NCI-H1417 treated with DMSO at 0.1 percent for 48 hours (cell line): ENCODE measurements at places on chromosomes 4 and X.

- no peak for DNase-seq
Measured at GRCh38 chr4:118918388-118918787, 29.7 kb downstream of the SYNPO2 start.

DNA sequence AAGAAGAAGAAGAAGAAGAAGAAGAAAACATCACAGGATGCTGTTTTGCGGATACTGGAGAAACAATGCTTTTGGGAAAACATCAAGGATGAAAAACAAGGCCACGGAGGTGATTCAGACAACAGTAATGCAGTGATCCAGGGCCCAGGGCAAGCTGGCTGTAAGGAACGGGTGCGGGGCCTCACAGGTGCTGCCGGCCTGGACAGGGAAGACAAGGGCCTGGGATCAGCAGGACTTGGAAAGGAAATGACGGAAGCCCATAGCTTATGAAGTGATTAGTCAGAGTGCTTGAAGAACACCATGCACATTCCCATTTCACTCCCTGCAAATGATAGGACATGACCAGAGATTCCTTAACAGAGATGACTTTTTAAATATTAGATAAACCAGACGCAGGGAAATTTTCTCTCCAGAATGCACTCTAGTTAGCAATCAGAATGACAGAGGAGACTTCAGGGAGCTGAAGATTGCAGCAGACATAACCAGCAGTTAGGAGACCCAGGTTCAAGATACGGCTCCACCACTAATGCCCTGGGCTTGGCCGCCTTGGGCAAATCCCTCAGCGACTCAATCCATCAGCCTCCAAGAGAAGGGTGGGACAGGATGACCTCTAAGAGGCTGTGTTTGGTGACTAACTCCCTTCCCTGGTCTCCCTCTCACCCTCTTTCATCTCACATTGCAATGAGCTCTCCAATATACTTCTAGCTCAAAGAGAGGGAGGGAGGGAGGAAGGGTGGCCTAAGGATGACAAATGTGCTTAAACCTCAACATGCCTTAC is 54.1 kb downstream of the APBB2 start:
- no peak for DNase-seq

GRCh38 chr4:84924434-84924833 is 42.1 kb downstream of the WDFY3 start:
- DNase-seq, result no peak

DNA sequence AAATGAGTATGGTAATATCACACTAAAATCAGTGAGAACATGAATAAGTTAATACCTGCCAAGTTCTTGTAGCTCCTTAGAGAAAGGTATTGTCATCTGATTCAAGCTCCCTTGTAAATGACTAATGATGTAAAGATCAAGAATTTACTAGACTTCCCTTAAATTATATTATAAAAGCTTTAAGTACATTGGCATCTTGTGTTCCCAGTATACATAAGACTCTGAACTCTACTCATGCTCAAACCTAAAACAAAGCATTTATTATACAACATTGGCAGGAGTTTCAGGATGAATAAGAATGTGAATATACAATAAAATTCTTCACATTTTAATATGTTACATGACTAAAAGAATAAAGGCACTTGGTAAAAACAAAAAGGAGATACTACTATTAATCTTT is 126.8 kb upstream of the UNC5C start:
- DNase-seq, result no peak

DNA sequence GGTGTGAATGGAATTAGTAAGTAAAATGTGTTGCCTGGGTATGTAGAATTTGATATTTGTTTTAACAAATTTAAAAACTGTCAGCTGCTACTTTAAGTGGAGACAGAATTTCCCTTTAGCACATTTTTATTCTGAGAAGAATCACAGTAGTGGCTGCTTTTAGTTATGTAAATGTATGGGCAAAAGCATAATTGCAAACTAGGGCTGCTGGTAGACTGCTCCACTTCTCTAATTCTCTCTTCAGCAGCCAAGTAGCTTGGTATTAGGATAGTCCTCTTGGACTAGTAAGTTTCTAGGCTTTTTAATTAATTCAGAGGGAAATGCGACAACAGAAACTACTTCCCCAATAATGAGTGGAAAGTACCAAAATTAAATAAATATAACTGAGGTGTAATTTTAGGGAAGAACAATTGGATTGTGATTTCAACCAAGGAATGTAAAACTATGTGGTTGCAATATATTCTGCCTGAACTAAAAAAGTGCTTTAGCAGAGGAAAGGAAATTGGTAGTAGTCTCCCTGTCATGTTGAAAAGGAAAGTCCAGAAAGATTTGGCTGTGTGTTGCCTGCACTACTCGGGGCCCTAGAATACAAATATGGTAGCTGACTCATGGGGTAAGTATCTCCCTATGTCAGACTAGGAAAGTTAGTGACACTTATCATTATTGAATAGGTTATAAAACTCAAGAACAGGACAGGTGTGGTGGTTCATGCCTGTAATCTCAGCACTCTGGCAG is 9.2 kb upstream of the EIF4E start:
- no peak for DNase-seq

DNA sequence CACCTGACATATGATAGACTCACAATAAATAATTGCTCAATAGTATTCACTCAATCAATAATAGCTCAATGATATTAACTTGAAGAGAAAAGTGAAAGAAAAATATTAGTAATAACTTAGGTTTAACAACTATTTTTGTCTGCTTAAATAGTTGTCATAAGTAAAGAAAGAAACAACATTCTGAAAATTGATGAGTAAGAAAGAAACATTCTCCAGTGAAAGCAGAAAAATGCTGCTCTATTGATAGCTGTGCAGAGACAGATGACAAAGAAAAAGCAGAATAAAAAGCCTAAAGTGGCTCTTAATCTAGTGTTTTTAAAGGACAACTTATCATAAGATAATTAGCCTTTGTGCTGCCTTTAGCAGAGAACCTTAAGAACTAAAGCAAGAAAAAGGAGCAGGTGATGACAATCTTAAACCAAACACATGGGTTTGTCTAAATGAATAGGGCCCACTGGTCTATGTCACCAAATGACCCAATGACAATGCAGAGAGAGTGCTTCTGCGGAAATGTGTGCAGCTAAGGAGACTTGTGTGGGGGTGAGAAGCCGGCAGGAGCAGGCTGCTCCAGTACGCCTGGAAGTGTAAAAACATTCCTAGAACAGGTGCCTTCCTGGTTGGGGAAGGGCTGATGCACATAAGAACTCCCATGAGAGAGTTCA is 13.2 kb downstream of the HS3ST1 start:
- DNase-seq, result no peak

- DNase-seq, result no peak
Measured at GRCh38 chr4:83929550-83929949, 393.6 kb downstream of the GPAT3 start.

DNA sequence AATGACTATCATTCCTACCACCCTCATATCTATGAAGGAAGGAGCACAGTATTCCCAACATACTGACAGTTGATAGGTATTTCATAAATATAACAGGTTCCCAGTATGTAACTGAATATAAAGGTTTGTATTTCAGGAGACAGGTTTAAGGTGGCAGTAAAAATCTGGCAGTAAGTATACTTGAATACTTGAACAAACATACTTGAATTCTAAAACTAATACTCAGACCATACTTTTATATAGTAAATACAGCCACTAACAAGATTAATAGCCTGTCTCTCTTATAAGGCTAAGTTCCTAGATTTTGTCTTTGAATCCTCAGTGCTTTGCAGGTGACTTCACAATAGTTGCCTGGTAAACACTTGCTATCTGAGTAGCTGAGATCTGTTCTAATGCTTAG is 37.8 kb downstream of the GABRA4 start:
- no peak for DNase-seq

DNA sequence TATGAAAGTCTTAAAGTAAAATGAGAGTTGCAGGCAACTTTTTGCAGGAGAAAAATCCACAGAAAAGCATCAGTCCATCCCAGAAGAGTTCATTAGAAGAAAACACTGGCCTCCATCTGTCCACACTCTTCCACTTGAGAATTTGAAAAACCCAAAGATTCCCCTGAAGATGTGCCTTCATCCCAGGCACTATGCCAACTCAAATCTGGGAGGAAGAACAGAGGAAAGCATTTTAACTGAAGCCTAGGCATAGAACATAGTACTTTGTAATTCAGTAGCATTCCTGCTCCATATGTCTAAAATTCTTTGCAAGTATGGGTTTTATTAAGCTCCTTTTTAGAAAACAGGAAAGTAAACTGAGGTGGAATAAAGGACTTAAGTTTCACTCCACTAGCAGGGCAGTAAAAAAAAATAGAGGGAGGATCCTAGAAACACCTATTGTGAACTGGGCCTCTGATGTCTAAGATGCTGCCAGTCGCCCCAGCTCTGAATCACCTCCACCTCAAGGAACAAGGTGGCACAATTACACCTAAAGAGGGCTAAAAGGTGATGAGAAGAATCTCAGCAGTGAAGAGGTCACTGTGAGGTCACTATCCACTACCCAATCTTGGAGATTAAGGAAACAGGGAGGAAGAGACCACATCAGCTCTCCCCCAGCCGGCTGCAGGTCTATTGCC is 141.9 kb upstream of the FAM241A start:
- no peak for DNase-seq

DNA sequence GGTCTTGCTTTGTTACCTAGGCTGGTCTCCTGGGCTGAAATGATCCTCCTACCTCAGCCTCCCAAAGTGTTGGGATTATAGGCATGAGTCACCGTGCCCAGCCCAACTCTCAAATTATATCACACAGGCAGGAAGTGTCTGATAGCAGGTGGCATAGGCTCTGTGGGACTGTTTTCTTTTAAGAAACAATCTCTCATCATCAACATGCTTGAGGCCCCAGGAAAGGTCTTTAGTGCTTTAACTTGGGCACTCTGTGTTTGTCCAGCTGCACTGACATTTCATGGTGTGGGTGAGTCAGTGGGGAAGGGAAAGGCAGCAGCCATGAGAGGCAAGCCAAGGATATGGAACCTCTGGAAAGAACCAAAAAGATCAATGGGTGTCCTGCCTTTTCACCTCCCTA is 88.1 kb upstream of the TSPAN5 start:
- DNase-seq, result no peak

GRCh38 chr4:183808097-183808456 is 97.0 kb upstream of the STOX2 start:
- DNase-seq, result no peak

DNA sequence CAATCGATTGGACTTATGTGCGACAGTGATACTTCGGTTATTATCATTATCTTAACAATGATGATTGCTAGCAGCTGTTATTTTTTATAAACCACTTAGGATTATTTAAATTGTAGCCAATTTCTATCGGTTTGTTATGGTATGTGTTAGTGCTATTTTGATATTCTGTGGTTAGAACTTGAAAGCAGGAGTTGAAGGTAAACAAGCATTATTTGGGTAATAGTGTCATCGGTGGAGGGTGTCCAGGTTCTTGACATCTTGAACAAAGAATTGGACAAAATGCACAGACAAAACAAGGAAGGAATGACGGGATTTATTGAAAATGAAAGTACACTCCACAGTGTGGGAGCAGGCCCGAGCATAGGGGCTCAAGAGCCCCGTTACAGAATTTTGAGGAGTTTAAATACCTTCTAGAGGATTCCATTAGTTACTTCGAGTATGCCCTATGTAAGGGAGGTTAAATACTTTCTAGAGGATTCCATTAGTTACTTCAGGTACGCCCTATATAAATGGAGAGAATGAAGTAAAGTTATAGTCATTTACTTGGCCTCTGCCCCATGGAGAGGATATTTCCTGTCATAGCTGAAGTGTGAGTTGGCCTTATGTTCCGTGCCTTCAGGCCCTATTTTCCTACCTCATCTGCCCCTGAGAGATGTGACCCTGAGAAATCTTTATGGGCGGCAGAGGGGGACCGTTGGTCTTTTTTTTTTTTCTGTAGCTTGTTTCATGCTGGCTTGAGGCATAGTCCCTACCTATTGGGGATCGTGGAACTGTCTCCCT is 13.1 kb downstream of the MOB1B start:
- DNase-seq, result no peak

DNA sequence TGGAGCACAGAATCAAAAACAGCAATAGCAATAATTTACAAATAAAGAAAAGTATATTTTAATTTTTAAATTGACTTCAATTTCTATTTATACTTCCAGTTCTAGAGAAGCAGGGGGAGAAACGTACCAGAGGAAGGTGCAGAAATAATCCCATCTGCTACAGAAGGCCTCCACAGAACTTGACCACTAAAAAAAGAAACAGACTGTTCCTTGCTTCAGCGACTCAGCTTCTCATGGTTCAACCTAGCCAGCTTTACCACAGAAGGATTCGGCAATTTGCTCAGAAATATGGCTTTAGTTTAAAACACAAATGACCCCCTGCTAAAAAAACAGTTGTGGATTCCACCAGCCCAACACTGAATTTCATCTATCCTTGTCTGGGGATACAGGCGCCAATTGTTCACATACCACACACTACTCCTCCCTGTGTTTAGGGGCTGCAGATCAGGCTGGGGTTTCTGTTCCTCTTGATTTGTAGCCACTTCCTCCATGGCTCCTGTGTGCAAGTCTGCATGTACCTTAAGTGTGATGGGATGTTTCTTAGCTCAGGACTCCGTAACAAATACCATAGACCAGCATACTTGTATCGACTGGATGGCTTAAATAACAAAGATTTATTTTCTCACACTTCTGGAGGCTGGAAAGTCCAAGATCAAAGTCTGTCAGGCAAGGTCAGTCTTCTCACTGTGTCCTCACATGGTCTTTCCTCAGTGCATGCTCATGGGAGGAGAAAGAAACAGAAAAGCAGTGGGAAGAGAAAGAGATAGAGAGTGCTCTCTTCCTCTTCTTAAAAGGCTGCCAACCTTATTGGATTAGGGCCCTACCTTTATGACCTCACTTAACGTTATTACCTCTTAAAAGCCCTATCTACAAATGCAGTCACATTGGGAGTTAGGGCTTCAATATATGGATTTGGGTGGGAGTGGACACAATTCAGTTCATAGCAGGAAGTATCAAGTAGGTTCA is 79.1 kb downstream of the AMOT start:
- no peak for DNase-seq

- no peak for DNase-seq
Measured at GRCh38 chr4:146346276-146346675, 131.9 kb downstream of the REELD1 start.

- DNase-seq, result no peak
Measured at GRCh38 chr4:6272863-6273660, 3.4 kb downstream of the WFS1 start.

DNA sequence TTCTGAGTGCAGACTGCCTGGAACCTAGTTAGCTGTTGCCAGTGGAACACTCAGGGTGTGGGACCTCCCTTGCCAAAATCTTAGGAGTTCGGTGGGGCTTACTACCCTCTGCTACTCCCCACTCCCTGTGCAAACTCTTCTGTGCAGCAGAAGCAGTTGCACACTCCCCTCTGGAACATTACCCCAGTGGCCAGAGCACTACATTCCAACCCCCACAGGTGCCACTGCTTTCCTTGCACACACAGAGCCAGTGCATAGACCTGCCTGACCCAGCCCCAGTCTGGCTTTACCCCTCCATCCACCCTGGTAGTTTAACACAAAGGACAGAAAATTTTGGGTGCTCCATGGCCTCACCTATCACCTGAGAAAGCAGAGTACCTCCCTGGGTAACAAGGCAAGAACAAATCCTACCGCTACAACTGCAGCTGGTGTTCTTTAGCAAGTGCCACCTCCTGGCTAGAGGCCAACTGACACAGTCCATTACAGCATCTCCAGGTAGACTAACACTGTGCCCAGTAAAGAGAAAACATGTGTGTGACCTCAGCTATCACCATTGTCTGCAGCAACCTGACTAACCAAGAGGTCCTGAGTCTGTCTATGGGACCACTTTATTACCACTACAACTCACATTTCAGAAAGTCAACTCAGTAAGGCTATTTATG is 11.5 kb upstream of the RASSF6 start:
- DNase-seq, result no peak
